Activated T-cell treated with anti-CD3 and anti-CD28 coated beads for 48 hours (primary cell): ENCODE measurements at places on chromosomes 13 and 19.

GRCh38 chr13:51584731-51585672 lies 740 bp downstream of the WDFY2 start:
- peak; percentile 57 for DNase-seq

DNA sequence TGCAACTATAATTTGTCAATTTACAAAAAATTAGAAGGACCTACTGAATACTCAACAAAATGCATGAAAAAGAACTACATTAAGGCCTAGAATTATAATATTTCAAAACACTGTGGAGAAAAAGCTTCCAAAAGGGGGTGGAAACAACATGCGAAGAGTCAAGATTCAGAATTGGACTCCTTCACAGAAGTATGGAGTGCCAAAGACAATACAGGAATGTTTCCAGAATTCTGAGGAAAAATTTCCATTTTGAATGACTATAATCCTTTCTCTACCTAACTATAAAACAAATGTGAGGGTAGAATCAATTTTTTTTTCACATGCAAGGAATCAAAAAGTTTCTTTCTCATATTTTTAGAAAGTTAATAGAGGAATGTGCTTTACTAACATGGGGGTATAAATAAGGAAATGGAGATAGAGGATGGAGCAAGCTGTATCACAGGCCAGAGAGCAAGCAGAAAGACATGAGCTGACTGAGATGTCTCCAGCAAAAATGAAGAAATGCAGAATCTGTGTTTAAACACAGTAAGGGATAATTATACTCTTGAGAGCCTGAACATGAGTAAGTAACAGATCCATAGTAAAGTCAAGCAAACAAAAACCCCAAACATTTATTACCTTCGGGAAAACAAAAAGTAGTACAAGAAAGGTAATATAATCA lies 39.5 kb upstream of the SMAD9 start:
- DNase-seq = no peak

- no peak for DNase-seq
Observed at GRCh38 chr19:55619286-55619685, 5.1 kb downstream of the ZNF784 start.

- no peak for DNase-seq
Observed at GRCh38 chr19:31387717-31388301, 38.6 kb upstream of the TSHZ3 start.

DNA sequence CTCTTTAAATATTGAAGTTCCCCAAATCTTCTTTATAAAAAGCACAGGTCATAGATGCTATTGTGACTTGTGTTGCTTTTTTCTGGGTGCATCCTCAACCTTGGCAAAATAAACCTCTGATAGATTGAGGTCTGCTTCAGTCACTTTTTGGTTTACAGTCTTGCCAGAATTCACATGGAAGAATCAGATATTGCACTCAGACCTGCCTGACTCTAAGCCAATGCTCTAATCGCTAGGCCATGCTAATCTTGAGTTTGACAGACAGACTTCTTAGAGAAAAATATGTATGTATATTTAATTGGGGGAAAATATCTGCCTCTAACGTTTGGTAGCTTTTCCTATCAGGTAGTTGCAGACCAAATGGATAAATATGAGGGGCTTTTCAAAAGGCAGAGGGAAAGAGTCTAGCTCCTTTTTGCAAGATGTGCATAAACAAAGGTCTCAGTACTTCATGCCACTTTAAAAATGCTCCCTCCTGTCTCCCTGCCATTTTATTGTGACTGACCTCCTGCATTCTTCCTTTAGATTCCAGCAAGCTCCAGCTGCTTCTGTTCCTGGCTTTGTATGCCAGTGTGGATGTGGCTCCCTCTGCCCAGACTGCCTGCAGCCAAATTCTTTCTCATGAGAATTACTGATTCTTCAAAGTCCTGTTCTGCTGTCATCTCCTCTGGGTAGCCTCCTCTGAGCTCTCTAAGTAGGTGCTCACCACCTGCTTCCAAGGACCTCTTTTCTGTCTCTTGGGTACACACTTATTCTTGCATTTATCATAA lies 42.4 kb upstream of the RFC3 start:
- DNase-seq = no peak

- no peak for DNase-seq
Observed at GRCh38 chr13:107942030-107942617, 273.2 kb downstream of the LIG4 start.

- no peak for DNase-seq
Observed at GRCh38 chr13:44236801-44237207, 136.8 kb upstream of the SERP2 start.

GRCh38 chr13:81012031-81012430 lies 671.1 kb upstream of the SPRY2 start:
- DNase-seq = no peak

- DNase-seq = no peak
Observed at GRCh38 chr13:19618977-19619376, 14.5 kb upstream of the MPHOSPH8 start.

GRCh38 chr19:39996218-39996810 lies 546 bp upstream of the ZNF546 start:
- peak; percentile 41 for DNase-seq

GRCh38 chr19:40592170-40592569 lies 9.0 kb upstream of the LTBP4 start:
- no peak for DNase-seq

- DNase-seq = no peak
Observed at GRCh38 chr13:81171065-81171647, 830.2 kb upstream of the SPRY2 start.

DNA sequence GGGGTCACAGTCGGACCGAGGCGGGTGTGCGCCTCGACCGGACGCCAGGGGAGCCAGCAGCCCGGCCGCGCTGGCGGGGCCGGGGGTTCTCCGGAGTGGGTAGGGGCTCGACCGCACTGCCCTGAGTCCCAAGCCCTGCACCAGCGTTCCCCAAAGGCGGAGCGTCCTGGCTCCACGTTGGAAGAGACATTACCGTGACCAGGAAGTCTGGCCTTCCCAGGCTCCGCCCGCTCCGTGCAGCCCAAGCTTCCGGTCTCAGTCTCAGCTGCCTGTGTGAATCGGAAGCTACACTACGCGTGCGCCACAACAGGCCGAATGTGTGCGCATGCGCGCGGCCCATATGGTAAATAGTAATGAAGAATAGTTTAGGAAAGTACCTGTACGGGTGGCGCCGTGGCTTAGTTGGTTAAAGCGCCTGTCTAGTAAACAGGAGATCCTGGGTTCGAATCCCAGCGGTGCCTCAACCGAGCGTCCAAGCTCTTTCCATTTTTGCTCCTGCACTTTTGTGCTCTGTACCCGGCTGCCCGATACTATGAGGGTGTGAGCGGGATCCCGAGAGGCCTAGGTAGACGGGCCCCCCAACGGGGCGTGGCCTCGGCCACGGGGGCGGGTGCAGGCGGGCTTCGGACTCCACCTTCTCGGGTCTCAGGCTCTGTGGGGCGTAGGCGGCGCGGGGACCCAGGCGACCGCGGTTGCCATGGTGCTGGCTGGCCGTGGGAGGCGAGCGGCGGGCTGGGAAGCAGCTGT lies 17.3 kb upstream of the LRP3 start:
- DNase-seq = peak; percentile 98

DNA sequence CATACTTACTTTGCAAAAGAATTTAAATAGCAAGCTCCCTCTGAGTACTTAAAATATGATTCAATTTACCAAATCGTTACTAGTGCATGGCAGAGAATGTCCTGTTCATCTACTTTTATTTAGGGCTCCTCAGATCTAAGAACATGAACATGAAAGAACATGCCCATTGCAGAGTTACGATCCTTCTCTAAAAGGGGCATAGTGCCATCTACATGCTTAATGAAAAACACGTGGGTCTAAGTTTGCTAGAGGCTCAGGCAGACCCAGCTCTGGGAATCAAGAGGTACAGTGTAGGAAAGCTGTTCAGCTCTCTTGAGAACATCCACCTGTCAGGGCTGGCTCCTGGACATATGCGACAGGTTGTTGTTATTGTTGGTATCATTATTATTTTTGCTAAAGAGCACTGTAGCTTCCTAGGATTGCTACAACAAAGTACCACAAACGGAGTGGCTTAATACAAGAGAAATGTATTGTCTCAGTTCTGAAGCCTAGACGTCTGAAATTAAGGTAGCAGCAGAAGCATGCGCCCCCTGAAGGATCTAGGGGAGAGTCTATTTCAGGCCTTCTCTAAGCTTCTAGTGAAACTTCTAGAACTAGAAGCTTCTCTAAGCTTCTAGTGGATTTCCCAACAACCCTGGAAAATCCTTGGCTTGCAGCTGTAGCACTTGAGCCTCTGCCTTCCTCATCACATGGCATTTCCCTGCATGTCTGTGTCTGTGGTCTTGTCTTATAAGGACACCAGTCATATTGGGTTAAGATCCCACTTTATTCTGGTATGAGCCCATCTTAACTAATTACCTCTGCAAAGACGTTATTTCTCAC lies 133.9 kb downstream of the DCT start:
- no peak for DNase-seq

DNA sequence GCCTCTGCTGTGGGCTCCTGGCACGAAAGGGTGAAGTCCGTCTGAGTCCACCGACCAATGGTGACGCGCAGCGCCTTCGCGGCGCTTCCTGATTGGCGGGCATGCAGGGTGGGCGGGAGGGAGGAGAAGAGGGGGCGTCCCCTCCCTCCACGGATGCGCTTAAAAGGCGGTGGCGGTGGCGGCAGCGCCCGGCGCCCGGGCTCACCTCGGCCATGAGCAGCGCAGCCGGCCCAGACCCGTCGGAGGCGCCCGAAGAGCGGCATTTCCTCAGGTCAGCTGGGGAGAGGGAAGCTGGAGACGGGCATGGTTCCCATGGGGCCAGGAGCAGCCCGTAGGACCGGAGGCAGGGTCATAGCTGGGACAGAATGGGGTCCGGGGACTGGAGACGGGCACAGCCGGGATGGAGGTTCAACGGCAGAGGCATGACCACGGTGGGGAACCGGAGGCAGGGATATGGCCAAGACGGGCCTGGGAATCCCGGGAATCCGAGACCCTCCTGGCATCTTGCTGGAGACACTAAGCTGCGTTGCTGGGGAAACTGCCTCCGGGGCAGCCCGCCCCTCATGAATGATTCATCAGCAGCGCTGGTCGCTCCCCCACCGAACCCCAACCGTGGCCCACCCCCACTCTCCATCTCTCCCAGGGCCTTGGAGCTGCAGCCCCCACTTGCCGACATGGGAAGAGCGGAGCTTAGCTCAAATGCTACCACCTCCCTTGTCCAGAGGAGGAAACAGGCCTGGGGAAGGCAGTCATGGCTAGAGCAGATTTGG lies at the start of gene YJEFN3:
Gene YJEFN3, plus strand, starts transcription at position 191 of the 770 bp plus-strand sequence. Its CDS starts 22 bp downstream, at position 213.
- no peak for DNase-seq

- no peak for DNase-seq
Observed at GRCh38 chr13:104297075-104297474, 1230.9 kb upstream of the SLC10A2 start.

GRCh38 chr13:113113846-113114271 lies 8.3 kb downstream of the F7 start:
- no peak for DNase-seq

- DNase-seq = no peak
Observed at GRCh38 chr19:10389863-10390262, 9.5 kb upstream of the TYK2 start.

GRCh38 chr13:100511466-100511865 lies 77.1 kb downstream of the GGACT start:
- no peak for DNase-seq

DNA sequence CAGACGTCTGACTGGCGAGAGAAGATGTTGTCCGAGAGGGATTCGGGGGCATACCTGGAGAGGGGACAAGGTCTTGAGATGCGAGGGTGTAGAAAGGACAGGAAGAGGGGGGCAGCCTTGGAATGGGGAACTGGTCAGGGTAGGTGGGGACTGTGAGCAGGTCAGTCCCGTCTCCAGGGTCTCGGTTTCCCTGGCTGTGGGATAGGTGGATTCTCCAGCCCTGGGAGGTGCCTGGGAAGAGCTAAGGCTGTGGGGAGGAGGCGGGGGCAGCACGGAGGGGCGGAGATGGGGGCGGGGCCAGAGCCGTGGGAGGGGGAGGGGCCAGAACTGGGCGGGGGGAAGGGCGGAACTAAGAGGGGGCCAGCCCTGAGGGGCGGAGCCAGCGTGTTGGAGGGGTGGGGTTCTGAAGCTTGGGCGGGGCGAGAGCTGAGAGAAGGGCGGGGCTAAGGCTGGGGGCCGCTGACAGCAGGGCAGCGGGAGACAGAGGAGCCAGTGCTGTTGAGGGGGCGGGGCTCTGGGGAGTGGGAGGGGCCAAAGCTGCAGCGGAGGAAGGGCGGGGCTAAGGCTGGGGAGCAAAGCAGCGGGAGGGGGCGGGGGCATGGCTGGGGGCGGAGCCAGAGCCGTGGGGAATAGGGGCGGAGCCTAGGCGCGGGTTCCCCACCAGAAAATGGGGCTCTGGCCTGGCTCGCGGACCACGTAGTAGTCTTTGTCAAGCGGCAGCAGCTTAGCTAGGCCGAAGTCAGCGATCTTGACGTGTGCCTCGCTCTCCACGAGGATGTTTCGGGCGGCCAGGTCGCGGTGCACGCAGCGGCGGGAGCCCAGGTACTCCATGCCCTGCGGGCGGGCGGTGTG lies 9.5 kb upstream of the INSL3 start:
- peak; percentile 63 for DNase-seq

DNA sequence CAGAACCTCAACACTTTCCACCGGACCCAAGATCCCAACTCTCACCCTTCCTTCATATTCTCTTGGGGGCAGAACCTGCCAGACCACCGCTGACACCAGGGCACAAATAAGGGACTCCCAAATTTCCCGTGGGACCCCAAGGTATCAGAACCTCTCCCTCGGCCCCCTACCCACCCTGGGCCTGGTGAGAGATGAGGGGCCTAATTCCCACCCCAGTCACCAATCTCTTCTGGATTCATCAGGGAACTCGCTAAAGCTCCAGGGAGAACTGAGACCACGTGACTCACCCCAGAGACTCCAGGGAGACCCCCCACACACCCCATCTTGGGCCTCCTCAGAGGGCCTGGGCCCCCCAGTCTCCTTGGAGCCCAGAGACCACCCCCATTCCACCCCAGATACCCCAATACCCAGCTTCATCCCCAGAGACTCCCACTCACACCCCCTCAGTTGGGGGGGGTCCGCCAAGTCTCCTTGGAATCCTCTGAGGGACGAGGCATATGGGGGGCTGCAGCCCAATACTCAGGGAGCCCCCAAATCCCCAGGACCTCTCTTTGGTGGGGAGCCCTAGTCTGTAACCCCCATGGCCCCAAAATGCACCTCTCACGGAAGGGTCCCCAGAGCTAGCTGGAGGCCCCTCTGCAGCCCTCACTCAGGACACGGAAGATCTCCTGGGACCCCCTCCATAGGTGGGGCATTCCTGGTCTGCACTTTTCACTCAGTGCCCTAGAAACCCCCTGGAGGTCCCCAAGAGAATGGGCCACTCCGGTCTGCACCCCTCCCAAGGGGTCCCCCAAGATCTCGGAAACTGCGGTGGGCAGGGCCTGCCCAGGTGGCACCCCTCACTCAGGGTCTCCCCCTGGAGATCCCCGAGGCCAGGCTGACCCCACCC lies 1.6 kb downstream of the LMNB2 start:
- no peak for DNase-seq
